Left ventricle myocardium superior (tissue), 1 donor: ENCODE measurements at places on chromosomes 6 and 20.

GRCh38 chr6:43809417-43810305, 39.6 kb downstream of the VEGFA start:
- no peak for DNase-seq

DNA sequence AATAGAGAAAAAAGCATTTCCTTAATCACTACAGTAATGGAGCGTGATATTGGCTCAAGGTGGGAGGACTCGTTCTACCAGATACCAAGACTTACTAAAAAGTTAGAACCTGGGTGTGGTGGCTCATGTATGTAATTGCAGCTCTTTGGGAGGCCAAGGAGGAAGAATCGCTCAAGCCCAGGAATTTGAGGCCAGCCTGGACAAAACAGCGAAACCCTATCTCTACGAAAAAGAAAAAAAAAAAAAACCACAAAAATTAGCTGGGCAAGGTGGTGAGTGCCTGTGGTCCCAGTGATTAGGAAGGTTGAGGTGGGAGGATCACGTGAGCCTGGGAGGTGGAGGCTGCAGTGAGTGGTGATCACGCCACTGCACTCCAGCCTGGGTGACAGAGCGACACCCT, 24.0 kb upstream of the ATRN start:
- DNase-seq = no peak

DNA sequence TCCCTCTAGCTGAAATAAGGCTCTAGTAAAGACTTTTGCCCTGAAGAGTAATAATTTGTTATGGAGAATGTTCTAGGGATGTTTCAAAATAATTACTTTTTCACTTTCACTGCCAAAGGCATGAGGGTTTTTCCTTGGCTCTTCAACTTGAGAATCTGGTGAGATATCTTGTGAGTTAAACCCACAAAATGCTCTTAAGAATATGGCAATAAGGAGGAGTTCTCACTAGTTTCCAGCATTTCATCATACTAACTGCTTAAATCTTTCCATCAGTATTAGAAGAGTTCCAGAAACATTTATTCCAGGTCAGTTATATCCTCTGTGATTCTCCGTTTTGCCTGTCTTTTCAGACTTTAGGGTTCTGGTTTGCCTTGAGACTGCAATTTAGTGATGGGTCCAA, 785.6 kb upstream of the GJE1 start:
- DNase-seq = no peak

DNA sequence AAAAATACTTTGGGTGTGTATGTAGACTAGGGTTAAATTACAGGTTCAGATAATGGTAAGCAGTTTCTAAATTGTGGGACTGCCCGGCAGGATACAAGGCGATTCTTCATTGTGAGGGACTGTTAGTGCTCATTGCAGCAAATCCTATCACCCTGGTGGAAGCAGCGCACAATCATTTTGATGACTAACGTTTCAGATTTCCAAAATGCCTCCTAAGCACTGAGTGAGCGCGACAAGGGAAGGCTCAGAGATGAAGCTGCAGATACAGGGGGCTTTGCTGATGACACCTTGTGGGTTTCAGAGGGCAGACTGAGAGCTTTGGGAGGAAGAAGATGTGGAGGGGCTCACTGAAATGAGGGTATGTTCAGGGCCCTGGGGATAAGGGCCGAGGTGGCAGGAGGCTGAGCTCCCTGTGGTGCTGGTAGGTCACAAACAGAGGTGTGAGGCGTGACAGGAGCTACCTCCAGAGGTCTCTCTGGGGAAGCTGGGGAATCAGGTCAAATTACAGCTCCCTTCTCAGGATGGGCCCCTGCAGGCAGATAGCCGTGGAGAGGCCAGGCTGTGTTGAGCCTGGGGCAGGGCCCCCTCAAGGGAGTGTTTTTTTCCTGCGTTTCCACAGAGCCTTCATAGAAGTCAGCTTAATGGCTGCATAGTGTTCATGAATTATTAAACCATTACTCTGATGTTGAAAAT, 84.5 kb upstream of the FYN start:
- DNase-seq = no peak

DNA sequence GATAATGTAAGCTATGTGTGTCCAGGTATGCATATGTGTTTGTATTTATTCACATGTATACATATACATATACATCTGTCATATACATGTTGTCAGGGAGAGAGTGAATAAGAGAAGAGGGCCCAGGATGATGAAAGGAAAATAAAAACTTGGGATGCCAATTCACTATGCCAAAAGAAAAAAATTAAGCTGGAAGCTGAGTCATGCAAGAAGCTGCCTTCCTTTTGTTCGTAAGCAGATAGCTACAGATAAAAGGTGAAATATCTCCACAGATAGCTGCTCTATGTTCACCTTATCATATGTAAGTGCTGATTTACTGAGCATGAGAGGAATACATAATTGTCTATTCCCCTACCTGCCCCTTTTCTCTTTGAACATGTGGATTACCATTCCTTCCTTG, 579.9 kb downstream of the EPM2A start:
- DNase-seq = no peak

DNA sequence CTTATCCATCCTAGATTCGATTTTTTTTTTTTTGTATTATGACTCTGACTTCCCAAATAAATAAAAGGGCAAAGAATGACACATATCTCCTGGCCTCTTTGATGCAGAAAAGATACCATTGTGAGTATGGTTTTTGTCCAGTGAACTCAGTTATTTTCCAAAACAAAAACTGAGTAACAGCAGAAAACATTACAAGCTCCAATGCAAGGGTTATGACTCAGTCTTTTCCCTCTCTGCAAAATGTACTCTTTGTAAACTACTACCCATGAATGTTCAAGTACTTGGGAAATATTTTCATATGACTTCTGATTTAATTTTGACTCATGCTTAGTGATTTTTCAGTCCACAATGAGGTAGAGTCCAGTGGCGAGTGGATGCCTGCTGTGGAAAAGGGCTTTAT, 355.3 kb downstream of the RNF144B start:
- no peak for DNase-seq

- DNase-seq = no peak
Measured at GRCh38 chr6:115404446-115404845, 656.2 kb downstream of the FRK start.

DNA sequence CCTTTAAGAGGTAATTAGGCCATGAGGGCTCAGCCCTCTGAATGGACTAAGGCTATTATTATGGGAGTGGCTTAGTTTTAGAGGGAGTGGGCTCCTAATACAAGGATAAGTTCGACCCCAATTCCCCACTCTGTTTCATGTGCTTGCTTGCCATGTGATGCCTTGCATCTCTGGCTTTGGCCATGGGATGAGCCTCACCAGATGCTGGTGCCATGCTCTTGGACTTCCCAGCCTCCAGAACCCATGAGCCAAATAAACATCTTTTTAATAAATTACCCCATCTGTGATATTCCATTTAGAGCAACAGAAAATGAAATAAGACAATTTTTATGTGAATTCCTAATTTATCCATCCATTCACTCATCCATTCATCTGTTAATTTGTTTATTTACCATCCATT, 50.3 kb downstream of the GTF2H5 start:
- no peak for DNase-seq

DNA sequence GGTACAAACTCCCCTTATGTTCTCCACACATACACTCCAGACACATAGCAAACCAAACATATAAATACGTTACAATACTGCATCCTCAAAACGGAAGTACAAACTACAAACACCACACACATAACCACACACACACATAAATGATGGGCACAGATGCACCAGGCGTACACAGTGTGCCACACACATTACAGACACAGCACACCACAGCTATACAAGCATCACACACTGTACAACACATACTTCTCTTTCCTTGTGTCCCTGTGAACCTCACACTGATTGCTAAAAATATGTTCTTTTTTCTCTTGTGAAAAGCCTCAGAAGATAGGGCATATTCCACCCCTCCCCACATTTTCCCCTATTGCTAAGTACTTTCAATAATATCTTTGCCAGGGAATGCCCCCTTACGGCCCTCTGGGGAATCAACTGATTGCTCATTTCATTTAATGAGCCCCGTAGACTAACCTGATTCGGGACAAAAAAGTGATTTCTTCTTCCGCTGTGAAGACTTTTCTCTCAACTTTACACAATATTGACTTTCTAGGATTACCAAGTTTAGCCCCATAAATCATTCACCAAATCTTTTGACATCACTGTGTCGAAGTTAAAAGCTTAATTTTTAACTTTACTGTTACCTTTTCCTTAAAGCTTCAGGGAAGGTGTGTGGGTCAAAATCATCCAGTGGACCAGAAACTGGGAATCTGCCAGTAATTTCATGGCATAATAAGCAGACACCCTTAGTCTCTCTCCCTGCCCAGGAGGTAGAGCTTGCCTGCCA, at the start of gene SLC17A1:
SLC17A1 (minus strand) TSS at position 521 of the 775 bp plus-strand sequence. CDS start 1,495 bp downstream, outside the sequence.
- no peak for DNase-seq

DNA sequence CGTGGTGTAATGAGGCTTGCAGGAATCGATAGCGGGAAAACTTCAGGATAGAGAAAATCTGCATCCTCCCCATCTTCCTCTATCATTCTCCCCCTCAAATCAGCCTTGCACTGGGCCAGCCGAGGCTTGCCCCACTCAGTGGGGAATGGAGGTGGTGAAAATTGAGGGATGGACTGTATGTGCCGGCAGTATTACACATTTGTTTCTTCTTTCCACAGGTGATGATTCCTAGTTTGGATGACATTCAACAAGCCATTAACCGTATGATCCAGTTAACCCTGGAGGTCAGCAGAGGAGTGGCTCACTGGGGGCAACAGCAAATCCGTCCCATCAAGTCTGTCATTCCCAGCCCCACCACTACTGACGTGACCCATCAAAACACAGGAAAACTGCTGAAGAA, 100.1 kb downstream of the DNAH8 start:
- no peak for DNase-seq

DNA sequence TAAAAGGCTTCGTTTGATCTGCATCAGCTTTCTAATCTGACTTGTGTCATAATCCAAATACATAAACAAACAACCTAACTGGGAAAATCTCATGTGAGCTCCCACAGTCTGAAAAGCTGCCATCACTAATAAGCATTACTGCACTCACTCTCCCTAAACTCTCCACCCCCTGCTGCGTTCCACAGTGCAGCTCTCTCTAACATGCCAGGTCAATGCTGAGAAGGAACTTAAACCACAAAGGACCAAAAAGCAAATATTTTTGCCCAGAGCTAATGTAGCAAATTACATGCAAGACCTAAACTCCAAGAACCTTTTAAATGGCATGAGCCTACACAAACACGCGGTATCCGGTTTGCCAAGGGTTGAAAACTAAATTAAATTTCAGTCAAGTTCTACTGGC, 542.3 kb upstream of the JARID2 start:
- no peak for DNase-seq

GRCh38 chr6:22878324-22878701, 308.9 kb downstream of the HDGFL1 start:
- no peak for DNase-seq

- no peak for DNase-seq
Measured at GRCh38 chr20:63463400-63464288, 8.8 kb downstream of the KCNQ2 start.

- no peak for DNase-seq
Measured at GRCh38 chr6:134421501-134421900, 103.6 kb upstream of the SGK1 start.

DNA sequence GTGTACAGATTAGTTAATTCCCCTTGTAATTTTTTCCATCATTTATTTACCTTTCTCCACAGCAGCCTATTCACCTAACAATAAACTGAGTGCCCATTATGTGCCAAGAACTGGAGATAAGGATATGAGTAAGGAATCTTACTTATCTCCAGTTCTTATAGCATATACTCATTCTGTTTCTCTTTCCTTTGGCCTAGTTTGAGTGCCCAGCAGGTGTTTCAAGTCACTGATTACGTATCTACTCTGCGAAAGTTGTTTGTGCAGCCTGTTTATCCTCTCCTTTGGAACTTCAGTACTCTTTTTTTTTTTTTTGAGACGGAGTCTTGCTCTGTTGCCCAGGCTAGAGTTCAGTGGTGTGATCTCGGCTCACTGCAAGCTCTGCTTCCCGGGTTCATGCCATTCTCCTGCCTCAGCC, 17.3 kb upstream of the POU5F1 start:
- no peak for DNase-seq

DNA sequence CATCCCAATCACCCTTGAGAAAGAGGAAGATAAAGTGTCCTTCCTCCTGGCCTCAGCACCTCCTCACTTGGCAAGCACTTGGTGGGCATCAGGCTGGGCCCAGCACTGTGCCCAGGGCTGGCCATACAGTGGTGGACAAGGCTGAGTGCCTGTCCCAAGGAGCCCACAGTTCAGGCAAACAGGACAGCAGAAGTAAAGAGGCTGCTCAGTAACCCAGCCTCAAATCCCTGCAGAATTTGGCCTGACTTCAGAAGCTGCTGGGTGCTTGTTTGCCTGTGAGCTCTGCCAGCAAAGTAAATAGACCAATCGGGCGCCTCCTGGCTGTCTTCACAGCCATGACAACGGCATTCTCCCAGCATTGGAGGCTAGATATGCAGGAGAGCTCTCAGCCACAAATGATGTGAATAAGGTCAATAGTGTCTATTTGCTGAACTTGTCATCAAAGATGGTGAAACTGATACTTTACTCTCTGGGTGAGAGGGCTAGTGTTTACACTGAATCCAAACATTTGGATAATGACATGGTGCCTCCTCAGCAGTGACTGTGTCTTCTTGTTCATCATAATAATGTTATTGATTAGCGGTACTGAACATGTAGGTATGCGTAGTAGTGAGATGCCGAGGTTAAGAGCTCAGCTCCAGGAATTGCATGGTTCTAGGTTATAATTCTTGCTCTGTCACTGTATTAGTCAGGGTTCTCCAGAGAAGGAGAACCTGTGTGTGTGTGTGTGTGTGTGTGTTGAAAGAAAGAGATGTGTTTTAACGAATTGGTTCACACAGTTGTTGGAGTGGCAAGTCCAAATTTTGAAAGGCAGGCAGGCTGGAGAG, 36.9 kb upstream of the FANCE start:
- peak; percentile 75 for DNase-seq

GRCh38 chr20:560680-561079, 17.1 kb upstream of the CSNK2A1 start:
- no peak for DNase-seq

DNA sequence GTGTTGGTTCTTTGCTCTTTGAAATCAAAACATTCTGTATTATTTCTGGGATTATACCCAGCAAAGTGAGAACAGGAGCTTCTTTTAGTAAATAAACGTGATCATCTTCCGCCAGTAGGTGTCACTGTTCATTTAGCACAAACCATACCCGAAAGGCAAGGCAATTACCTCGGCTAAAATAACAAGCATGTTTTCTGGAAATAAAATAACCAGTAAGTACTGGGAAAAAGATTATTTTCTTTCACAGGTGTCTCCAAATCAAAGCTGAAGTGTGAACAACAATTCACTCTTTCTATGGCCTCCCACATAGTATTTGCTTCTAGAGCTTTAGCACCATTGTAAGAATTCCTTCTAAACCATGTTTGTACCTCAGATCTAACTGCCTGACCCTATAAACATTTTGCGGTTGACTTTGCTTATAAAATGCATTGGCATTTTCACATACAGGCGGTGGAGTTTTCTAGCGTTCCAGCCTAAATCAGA, 144.6 kb upstream of the AGPAT4 start:
- DNase-seq = no peak

- DNase-seq = peak; percentile 56
Measured at GRCh38 chr6:136526196-136526930, 23.9 kb downstream of the MAP7 start.
